Uterus (tissue), 4 donors: ENCODE measurements at places on chromosomes 6 and 20. TPM values are rescaled to one million over a fixed set of nuclear protein-coding genes. Genes with fewer than 3 reads are reported as not detected.

Gene EFCAB8
- not detected for total RNA-seq

Gene WFDC12
- not detected for total RNA-seq

DNA sequence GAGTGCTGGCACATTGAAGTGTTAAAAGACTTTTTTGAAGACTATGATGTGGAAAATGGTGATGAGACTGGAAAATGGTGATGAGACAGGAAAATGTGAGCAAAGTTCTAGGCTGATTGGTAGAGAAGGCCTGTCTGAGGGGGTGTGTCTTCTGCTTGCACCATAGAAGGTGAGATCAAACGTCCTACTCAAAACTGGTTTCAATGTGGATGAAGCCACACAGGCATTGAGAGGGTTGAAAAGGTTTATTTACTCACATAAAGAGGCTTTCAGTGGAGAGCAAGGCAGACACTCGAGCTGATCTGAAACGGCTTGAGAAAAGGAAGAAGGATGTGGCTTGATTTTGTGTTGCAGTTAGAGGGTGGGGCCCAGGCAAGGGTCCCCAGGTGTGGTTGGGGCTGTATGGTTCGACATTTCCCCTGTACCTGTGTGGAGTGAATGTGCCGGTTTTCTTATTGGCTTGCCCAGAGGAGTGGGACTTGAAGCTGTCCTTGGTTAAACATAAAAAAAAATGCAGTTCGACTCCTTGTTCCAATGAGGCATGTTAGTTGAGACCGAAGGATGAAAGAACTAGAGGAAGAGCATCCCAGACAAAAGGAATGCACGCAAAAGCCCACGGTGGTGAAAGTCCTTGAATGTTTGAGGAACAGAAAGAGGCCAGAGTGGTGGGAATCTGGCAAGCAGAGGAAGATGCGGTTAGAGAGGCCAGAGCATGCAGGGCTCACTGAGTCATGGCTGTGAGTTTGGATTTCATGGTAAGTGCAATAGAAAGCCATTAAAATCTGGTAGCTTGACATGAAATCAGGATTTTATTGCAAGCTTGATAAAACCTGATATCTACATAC lies 172.3 kb downstream of the EPM2A start:
- no peaks in the 10 kb centered on the region for H3K4me1 ChIP-seq
- no peaks in the 10 kb centered on the region for H3K27me3 ChIP-seq
- H3K36me3 ChIP-seq: no peaks in the 10 kb centered on the region
- H3K4me3 ChIP-seq: no peak overlapping the region
- H3K27ac ChIP-seq: no peak overlapping the region

GRCh38 chr20:51085769-51086168 lies 62.9 kb upstream of the KCNG1 start:
- H3K27me3 ChIP-seq: peaks cover 2% of the 10 kb centered on the region
- no peak for DNase-seq
- no peaks in the 10 kb centered on the region for H3K4me1 ChIP-seq
- no peak overlapping the region for H3K4me3 ChIP-seq
- no peak overlapping the region for H3K27ac ChIP-seq

- DNase-seq: no peak
Observed at GRCh38 chr6:134339216-134339615, 21.3 kb upstream of the SGK1 start.

DNA sequence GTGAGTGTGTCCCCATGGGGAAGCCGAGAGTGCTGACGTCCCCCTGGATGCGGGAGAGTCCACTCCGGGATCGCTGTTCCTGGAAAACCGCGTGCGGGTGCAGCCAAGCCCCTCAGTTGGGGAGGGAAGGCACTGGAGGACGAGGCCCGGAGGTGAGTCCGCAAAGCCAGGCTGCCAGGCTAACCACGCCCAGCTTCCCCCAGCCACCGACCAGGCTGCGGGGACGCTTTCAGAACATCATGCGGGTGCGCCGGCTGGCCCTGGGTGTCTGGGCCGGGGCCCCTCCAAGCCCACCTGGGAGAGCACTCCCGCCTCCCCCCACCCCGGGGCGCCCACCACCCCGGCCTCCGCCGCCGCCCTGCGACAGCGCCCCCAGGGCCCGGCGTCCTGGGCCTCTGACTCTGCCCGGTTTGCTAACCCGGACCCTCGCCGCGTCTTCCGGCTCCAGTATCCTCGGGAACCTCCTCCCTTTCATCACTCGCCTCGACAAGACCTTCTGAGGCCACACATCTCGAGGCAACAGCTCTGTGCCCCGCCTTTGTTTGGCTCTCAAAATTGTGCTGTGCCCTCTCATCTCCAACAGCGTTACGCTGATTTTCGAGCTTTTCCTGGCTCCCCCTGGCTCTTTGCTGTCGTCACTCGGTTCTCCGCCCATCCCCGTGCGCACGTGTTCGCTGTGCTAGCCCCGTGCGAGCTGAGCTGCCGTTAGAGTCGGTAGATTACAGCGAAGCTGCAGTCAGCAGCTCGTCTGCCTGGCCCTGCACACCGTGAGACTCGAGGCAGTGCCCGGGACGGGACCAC lies 47.1 kb upstream of the ENTPD6 start:
- H3K27ac ChIP-seq: no peak overlapping the region
- H3K4me3 ChIP-seq: peak overlapping the region; percentile 2
- H3K36me3 ChIP-seq: no peaks in the 10 kb centered on the region
- H3K4me1 ChIP-seq: no peaks in the 10 kb centered on the region

GRCh38 chr20:36298061-36298460 lies 8.1 kb upstream of the DLGAP4 start:
- H3K36me3 ChIP-seq: no peaks in the 10 kb centered on the region
- H3K27me3 ChIP-seq: no peaks in the 10 kb centered on the region
- H3K27ac ChIP-seq: no peak overlapping the region
- no peaks in the 10 kb centered on the region for H3K4me1 ChIP-seq
- no peak for DNase-seq
